ENCODE measurements at places on chromosomes 16 and 17.

DNA sequence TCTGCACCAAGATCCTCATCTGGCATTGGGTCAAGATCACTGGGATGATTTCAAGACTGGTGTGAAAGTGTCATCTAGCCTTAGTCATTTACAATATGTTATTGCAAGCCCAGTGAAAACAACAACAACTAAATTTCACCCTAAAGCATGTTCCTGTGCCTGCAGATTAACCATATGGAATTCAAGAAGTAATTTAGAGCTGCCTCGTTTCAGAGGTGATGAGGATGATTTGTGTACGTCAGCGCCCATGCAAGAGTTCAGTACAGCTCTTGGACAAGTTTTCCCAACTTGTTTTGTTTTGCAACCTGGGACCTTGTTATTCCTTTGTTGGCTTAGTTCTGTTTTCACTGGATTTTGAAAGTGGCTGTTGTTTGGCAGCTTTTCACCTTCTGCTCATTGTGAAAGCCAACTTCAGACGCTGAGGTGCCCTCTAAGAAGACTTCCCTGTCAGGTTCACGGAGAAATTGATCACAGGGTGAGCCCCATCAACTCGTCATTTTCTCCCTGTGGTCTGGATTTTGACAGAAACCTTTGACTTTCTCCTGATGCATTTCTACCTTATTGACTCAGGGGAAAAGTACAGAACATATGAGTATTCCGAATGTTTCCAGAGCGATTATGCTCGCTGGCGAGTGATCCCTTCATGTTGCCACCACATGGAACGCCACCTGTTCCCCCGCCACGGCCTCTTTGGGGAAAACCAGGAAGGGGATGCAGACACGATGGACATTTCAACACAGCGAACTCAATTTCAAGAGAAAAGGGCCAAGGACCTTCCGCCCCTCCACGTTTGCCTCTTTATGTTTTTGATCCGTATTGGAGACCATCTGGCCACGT is 85.6 kb downstream of the FOXL1 start:
- no peak for DNase-seq

- DNase-seq: no peak
Observed at GRCh38 chr17:27513849-27514248, 57.6 kb downstream of the KSR1 start.

- no peak for DNase-seq
Observed at GRCh38 chr16:69613378-69614154, 47.8 kb downstream of the NFAT5 start.

DNA sequence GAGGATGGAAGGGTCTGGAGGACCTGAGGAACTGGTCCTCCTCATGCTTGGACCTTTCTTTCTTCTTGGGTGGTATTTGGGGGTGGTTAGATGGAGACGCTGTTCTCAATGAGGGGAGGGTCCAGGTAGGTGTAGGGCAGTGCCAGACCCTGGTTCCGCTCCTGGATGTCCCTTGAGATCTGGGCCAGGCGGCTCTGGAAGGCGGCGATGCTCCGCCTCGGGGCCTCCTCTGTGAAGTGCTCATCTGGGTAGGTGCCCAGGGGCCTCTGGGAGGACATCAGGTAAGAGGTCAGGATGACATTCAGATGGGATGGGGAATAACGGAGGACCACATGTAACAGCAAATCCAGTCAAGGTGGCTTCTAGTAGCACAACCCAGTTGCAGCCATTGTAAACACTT is 9.0 kb upstream of the ALOX12B start:
- no peak for DNase-seq

GRCh38 chr17:28948342-28948741 is 3.0 kb downstream of the PHF12 start:
- DNase-seq: no peak

Data from stimulated activated CD8-positive, alpha-beta memory T cell treated with anti-CD3 and anti-CD28 coated beads, Interleukin-4, amount 100 ng/mL, for 24 hours (primary cell).